ENCODE measurements at places on chromosomes 7 and 10. TPM values are rescaled to one million over a fixed set of nuclear protein-coding genes. Genes with fewer than 3 reads are reported as not detected.

DNA sequence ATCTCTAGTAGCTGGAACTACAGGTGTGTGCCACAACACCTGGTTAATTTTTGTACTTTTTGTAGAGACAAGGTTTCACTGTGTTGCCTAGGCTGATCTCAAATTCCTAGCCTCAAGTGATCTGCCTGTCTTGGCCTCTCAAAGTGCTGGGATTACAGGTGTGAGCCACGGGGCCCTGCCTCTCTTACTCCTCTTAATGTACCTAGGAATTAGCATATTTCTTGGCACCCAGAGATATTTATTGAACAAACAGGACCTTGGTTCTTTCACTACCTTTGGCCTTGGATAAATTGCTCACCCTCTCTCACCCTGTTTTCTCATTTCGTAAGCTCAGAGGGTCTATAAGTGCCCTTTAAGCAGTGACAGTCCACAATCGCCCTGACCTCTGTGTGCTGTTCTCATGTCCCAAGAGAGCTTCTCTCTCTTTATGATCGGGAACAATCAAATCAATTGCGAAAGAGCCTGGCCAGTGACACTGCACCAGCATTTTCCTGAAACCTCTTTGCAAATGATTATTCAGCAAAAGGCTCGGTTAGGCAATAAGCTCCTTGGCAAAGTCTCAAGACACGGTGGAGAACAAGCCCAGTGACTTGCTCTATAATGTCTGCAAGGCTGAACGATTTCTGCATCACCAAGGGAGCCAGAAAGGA, 117.7 kb downstream of the APBB1IP start:
- DNase-seq: no peak

DNA sequence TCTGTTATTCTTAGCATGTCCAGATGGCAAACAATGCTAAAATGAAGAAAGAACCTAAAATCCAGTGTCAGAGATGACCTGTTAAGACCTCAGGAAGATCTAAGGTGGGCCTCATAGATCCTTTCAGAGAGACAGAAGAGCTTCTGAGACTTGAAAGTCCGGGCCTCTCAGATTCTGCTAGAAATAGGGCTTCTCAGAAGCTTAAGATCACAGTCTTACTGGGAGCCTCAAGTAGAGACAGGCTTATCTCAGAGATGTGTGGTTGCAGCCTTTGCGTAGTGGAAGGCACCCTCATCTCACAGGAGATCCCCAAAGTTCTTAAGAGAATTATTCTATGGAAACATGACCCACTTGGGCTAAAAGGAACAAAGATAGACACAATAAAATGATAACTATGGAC, 642.8 kb downstream of the TNS3 start:
- no peak for DNase-seq

GRCh38 chr10:6272126-6272525, 69.4 kb downstream of the PFKFB3 start:
- no peak for DNase-seq

- no peak for DNase-seq
Measured at GRCh38 chr10:99809931-99810615, 27.6 kb downstream of the ABCC2 start.

DNA sequence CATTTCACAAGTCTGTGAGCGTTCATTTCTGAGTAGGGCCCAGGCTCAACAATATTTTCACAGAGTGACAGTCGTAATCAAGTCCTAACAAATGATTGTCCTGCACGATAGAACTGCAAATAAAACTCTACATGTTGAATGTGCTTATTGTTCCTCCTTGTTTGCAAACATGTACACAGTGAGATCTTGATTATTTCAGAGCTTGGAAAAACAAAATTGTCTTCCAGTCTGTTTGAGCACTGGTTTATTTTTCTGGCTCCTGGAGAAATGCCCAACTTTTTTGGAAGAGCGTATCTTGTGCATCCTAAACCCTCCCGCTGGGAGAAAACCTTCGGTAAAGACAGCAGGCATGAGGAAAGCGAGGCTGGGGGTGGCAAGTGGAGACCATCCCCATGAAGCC, 91.1 kb downstream of the TEX36 start:
- no peak for DNase-seq

GRCh38 chr10:117001144-117001543, 3.8 kb downstream of the SHTN1 start:
- no peak for DNase-seq

GRCh38 chr7:130823060-130823459, 89.1 kb upstream of the KLF14 start:
- no peak for DNase-seq

- no peak for DNase-seq
Measured at GRCh38 chr10:10326116-10326515, 691.6 kb upstream of the CELF2 start.

DNA sequence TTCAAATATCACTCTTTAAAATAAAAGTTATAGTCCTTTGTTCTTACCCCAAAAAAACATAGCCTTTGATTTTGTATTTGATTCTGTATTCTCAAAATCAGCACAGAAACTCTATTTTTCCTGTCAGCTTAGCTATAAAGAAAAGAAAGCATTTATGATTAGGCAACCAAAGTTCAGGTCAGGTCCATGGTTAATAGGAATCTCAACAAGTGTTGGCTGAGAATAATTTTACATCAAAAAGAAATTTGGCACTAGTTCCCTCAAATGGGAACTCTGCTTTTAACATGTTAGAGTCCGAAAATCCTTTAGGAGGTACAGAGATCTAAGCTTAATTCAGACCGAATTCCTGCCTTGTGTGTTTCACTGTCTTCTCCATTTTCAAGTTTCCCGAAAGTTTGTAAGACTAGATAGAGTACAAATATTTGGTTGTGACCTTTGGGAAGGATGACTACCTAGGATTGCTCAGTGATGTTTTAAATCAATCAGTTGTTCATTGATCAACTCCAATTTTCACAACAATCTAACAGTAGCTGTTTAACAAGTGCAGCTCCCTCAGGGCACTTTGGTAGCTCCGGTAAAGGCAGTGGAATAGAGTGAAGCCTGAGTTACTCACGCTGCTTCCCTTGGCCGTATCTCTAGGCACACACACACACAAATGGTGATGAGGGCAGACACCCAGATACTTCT, 8.8 kb upstream of the ENO4 start:
- DNase-seq: no peak

- DNase-seq: no peak
Measured at GRCh38 chr7:83882551-83882950, 233.6 kb upstream of the SEMA3E start.

- no peak for DNase-seq
Measured at GRCh38 chr10:30861221-30861620, 170.4 kb downstream of the ZNF438 start.

DNA sequence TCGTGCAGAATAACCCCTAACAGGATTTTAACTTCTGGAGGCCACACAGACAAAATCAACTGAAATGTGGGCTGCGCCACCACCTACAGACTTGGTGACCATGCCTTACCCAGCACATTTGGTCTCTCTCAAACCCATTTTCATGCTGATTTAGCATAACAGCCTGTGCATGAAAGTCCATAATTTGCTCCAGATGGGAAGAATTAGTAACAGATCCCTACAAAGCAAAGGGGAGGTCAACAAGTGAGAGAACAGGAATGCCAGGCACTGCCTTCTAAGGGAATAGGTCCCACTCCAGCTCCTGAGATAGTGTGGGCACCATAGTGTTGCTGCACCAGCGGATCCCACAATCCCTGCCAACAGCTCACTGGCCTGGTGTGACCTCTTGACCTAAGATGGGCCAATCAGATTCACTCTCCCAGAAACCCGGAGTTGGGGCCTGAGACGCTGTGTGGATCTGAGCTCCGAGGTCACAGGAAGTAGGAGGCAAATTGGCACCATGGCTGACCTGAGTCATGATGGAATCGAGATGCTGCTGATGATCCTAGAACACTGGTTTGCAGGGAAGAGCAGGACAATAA, 32.4 kb downstream of the SLIT1 start:
- DNase-seq: no peak

DNA sequence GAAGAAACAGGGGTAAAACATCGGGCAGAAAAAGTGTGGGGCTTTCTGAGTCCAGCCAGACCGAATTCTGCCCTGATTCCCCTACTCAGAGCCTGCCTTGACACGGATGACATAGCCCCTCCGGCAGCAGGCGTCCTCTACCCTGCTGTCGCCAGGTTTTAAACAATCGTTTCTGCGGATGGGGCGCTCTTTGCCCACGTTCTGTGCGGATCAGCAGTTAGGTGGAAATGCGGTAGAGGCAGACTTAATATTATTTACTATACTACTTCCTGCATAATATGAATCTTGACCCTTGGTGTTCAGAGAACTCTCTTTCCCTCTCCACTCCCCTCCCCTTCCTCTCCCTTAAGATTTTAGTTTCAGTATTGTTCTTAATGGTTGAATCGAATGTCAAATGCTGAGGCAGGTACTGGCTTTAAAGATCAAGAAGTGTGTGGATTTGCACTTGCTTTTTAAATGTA, 2.4 kb downstream of the GATA3 start:
- no peak for DNase-seq

GRCh38 chr10:3065622-3066021, 1.7 kb upstream of the PFKP start:
- no peak for DNase-seq

DNA sequence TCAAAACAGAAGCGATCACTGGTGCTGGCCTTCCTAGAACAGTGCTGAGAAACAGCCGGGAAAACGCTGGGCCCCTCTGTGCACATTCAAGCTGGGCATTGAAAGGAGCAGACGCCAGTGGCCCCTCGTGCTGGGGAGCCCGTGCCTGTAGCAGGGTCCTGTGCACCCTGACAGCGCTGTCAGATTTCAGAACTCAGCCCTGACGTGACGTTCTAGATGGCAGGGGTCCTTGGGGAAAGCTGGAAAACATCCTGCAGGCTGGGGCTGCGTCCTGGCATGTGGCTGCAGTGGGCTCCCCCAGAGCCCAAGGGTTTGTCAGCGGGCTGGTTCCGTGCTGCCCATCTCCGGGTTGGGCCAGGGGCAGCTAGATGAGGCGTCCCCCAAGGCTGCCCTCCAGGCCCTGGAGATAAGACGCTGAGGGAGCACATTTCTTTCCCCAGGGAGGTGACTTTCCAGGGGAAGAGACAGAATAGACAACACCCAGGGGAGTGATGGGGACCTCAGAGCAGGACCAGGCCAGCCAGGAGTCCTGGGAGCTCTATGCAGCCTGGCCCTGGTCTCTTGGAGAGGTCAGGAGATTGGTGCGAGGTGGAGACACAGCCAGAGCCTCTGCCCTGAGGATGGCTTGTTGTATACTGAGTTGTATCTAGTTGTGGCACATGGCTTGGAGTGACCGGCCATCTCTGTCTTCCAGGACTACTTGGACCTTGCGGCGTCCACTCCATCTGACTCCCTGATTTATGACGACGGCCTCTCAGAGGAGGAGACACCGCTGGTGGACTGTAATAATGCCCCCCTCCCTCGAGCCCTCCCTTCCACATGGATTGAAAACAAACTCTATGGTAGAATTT, 12.1 kb upstream of the CSGALNACT2 start:
- DNase-seq: no peak

GRCh38 chr10:72612203-72612826, 13.6 kb downstream of the MICU1 start:
- no peak for DNase-seq

- no peak for DNase-seq
Measured at GRCh38 chr7:158166386-158167340, 421.0 kb downstream of the PTPRN2 start.

- no peak for DNase-seq
Measured at GRCh38 chr7:147759327-147759943, 831.1 kb upstream of the C7orf33 start.

DNA sequence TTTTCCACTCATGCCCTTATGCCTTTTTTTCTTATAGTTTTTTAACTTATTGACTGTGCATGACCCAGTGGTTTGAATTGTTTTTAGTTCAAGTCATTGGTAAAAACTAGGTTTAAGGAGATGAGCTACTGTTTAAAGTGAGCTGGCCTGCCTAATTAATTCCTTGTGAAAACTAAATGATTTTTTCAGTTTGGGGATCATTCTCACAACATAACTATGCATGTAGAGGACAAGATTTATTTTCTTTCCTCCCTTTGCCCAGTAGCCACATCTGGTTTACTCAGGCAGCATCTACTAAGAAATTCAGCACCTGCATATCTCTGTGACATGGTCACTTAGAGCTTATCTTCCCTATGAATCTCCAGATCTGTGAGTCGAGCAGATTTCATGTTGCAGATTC, 1.7 kb downstream of the ADO start:
- DNase-seq: no peak

DNA sequence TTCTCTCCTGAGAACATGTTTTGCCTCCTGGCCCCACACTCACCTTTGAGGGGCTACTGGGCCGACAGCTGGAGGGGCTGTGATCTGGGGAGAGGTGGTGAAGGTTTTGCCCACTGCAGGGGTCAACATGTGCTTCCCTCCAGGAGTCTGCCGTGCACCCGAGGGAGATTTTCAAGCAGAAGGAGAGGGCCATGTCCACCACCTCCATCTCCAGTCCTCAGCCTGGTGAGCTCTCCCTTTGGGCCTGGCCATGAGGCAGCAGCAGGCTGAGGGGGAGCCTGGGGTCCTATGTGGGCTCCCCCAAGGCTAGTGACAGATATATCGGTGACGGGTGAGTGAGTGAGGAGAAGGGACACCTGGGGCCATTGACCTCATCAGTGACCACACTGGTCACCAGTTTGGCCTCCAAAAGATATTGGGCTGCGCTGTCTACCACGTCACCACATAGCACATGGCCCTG, 6.6 kb downstream of the PGAM2 start:
- DNase-seq: no peak

DNA sequence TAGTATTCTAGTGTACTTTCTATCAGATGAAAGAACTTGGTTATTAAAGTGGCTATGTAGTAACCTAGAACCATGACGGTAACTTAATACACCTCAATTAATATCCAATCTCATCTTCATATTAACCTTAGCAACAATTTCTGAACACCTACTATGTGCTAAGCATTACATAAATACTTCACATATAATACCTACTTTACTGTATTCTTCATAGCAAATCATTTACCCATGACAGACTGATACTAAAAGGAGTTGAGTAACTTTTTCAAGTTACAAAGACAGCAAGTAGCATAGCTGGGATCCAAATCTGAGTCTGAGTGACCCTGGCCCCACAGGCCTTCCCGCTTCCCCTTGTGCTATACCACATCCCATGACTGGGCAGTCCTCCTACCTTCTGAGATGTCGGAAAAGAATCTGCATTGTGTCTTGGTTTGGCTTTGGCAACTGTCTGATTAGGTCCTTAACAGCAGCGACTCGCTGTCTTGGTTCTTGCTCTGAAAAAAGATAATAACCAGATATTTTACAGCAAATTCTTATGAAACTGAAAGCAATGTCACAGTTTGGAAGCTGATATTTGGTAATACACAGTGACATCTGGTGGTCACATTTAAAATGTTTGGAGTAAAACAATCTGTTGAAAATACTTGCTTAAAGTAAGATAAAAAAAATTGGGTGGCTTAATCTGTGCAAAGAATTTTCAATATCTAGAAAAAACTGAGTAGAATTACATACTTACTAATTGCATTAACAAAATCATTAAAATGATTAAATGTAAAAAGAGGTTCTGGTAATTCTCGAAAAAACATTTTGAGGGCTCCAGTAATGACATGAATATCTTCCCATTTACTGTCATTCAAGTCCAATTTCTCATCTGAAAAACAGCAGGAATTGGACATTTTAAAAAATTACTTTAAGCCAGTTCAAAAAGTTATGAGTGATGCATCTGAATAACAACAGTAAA, 120.1 kb downstream of the ARHGAP12 start:
- no peak for DNase-seq

The GRM3 gene
- total RNA-seq: 3.4 TPM

The PUS7 gene
- 65.2 TPM for total RNA-seq

The ZNF789 gene
- 11.4 TPM for total RNA-seq

The PRPS1L1 gene
- total RNA-seq: not detected

The RASA4 gene
- total RNA-seq: 25.1 TPM

The TBRG4 gene
- 146 TPM for total RNA-seq

The RAMP3 gene
- 0.88 TPM for total RNA-seq

The CYP2C8 gene
- 0.32 TPM for total RNA-seq

The VAX1 gene
- not detected for total RNA-seq

The ARMC3 gene
- 0.99 TPM for total RNA-seq

The FAM241B gene
- total RNA-seq: 18.6 TPM

The TMEM176B gene
- total RNA-seq: 1.2 TPM

The CALHM1 gene
- 0.34 TPM for total RNA-seq
